ENCODE measurements at places on chromosomes 11 and 22.

GRCh38 chr11:1157341-1157644 is 460 bp upstream of the MUC5AC start:
- no peak for DNase-seq

DNA sequence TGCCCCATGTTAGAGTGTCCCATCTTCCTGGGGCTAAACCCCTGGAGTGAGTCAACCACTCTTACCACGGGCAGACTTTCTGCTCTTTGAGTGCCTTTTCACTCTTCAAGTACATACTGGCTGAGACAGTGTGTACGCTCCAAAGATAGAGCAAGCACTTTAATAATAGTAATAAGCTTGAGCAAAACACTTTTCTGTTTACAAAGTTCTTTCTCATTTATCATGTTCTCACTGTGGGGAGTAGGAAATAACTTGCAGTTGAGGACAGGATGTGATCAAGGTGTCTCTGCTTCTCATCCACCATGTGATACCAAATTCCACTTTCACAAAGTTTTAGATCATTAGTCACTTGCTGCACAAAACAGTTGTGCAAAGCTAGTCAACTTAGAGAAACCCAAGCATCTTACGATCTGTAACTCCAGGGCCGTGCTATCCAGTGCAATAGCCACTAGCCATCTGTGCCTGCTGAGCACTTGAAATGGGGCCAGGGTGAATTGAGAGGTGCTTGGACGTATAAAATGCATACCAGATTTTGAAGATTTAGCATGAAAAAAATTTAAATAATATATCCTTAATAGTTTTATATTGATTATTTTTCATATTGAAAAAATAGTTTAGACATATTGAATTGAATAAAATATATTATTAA is 135.3 kb downstream of the KIF18A start:
- DNase-seq = no peak

GRCh38 chr22:37498289-37498909 is 12.2 kb upstream of the MFNG start:
- DNase-seq = peak; percentile 82

- no peak for DNase-seq
Measured at GRCh38 chr11:1665313-1665712, 31.7 kb upstream of the KRTAP5-6 start.

DNA sequence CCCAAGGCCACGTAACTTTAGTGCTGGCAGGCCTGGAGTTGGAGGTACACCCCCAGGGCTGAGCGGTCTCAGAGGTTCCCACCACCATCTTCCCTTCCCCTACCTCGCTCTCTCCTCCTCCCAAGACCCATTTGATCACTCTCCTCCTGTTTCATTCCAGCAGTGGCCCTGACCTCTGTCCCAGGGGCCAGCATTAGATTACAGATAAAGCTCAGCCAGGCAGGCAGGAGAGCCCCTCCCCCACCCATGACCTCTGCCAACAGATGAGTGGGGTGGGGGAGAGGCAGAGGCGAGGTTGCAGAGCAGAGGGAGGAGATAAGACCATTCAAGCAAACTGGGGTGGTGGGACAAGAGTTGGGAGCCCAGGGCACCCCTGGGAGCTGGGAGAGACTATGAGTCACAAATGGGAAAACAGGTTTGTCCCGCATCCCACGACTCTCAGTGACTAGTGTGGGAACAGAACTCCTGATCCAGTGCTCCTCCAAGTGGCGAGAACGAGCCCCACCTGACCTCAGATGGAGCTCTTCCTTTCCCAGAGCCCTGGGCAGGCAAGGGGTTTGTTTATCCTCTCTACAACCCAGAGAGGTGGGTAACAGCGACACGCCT is 367.9 kb downstream of the MN1 start:
- DNase-seq = no peak

DNA sequence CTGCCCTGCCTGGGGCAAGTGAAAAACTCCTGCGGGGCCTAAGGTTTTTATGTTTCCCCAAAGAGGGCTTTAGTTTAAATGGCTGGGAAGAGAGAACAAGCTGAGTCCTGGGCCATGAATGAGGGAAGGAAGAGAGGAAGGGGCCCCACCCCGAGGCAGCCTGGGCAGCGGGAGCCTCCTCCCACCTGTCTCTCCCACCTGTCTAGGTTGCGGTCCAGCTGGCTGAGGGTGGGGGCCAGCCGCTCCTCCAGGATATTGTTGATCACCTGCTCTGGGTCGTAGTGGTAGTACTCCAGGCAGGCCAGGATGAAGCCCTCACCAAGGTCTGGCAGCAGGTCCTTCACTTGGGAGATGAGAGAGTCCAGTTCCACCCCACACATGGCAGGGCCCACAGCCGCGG is 34.6 kb downstream of the UQCR10 start:
- DNase-seq = no peak

DNA sequence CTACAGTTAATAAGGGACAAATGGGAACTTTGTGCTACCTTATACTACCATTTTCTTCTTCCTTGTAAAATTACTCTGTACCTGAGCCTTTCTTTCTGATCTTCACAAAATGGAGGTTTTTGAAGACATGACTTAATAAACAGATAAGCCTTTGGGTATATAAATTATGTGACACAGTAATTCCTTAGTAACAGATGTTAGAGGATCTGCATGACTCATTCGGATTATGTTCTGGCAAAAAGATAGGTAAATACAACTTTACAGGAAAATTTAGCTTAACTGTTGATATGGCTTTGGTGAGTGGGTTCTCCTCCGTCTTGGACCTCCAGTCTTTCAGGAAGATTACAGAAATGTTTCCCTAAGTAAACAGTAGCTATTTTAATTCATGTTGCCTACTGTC is 61.8 kb downstream of the BID start:
- no peak for DNase-seq

DNA sequence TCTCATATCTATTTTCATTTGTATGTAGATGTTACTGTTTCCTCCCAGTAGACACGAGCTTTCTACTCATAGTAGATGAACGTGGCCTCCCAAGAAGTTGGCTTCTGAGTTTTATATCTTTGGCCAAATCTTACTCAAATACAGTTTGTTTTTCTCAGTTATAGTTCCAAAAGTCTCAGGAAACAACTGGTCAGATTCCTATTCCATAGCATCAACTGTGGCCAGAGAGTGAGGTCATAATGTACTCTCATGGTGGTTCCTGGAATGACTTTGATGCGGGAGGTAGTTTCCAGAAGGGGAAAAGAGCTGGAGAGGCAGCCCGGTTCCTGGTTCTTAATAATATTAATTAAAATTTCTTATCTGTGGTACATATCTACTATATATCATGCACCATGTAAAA is 77.3 kb downstream of the SLC17A6 start:
- DNase-seq = no peak

- no peak for DNase-seq
Measured at GRCh38 chr11:76955459-76956114, 78.6 kb upstream of the B3GNT6 start.

GRCh38 chr22:26477341-26477731 is 6.2 kb downstream of the HPS4 start:
- no peak for DNase-seq

GRCh38 chr11:23283666-23284065 is 423.4 kb upstream of the CCDC179 start:
- DNase-seq = no peak

DNA sequence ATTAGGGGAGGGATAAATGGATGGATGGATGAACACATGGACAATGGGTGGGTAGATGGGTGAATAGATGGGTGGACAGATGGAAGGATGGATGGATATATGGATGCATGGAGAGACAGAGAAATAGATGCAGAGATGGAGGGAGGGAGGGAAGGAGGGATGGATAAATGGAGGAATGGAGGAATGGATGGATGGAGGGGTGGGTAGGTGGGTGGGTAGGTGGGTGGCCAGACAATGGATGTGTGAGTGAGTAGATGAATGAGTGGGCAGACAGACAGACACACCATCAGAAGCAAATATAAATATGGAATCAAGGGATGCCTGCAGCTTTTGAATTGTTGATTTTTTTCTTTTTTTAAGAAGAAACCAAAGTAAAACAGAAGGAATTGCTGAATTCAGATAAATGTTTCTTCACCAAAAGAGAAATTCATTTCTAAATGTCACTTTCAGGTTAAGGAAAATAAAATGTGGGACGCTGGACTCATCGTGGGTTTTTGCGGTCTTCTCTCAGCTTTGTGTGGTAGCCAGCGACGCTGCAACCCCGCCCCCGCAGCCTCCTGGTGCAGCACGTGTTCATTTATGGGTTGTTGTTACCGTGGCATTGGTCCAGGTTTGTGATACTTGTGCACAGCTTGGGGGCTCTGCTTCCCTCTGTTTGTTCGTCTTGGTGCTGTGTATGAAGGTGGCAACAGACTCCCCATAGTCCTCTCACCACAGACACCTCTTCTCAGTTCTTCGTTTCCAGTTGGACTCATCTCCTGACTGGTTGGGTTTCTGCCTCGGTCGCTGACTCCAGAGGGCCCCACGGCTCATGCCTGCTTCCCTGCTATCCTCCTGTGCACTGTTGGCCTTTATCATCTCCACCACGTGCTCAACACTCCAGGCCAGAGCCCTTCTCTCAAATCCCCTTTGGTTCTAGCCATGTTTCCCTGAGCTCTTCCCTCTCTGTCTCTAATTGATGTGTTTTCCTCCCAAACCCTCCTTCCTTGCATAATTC is 76.4 kb downstream of the CDKN1C start:
- DNase-seq = no peak

GRCh38 chr22:48452766-48453165 is 1374.9 kb downstream of the BRD1 start:
- DNase-seq = no peak

GRCh38 chr11:2142300-2142759 is 3.1 kb upstream of the IGF2 start:
- no peak for DNase-seq

DNA sequence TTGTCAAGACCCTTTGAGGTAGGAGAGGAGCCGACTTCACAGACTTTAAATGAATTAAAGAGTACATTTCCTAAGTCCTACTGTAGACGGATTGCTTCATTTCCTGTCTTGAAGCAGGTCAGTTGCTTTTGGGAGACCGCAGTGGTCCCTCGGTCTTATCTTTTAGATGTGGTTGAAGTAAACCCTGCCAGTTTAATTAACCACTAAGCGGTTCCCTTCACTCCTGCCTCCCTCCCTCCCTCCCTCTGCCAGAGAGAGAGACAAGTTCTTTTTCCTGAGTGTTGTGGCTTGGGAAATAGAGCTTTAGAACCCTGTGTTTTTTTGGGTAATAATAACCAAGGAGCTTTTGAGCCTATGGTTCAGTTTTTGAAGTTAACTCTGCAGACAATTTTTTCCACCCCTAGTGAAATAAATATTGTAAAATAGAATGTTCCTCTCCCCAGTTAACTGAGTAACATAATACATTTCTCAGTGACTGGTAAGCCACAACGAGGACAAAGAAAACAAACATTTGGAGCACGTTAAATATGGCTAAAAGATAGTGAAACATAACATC is 147.5 kb downstream of the LDLRAD3 start:
- no peak for DNase-seq

DNA sequence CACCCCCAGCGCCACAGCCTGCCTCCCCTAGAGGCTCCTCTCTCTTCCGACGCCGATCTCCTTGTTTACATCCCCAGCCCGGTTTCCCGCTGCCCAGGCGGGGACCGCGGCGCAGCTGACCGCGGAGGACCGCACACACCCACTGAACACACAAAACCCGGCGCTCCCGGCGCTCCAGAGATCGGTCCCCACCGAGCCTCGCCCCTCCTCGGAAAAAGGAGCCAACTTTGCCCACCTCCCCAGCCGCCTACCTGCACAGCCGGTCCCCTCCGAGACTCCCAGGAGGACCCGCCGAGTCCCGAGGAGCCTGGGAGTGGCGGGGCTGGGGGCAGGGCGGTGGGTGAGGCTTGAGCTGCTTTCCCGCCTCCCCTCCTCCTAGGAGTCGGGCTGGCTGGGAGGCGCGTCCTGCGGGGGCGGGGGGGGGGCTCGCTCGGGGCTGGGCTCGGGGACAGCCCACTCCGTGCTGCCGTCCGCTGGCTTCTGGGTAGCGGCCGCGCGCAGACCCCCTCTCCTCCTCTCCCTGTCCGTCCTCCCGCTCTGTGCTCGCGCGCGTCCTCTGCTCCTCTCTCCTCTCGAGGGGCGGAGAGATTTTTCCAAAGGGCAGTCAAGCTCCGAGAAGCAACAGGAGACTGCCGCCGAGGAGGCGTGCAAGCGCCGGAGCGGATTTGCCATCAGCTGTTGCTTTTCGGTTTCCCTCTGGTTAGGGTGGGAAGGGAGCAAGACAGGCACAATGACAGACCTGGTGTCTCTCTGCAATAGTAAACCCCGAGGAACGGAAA is at the start of gene FXYD6:
Gene FXYD6, minus strand, starts transcription at position 318 of the 779 bp plus-strand sequence. CDS start 33,882 bp downstream, outside the sequence.
- DNase-seq = peak; percentile 90

GRCh38 chr22:32752816-32753520 is 48.5 kb upstream of the TIMP3 start:
- DNase-seq = no peak

DNA sequence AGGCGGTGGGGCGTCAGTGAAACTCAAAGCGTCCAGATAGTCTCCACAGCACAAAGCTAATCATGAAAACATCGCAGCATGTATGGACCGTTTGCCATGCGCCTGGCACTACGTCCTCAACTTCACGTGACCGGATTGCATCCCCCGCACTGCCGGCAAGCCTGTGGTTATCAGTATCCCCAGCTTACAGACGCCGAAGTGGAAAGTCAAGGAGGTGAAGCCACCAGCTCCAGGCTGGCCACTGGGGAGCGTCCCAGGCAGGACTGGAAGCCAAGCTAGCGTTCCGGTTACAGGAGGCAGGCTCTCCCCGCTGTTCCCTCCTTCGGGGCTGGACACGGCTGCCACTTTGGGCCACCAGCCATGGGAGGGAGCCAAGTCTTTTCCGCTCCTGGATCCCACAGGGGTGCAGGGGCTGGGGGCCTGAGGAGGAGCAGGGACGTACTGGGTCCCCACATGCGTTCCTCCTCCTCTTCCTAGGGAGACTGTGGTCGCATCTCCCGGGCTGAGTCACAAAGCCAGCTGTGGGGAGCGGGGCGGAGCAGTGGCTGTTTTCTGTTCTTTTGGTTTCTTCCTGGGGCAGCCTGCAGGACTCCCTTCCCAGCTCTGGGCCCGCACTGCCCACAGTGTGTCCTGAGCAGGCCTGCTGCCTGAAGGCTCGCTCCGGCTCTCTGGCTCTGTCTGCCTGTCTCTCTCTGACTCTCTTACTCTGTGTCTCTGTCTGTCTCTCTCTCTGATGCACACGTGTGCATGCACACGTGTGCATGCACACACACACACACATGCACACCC is 4.3 kb upstream of the OSBPL5 start:
- peak; percentile 61 for DNase-seq

DNA sequence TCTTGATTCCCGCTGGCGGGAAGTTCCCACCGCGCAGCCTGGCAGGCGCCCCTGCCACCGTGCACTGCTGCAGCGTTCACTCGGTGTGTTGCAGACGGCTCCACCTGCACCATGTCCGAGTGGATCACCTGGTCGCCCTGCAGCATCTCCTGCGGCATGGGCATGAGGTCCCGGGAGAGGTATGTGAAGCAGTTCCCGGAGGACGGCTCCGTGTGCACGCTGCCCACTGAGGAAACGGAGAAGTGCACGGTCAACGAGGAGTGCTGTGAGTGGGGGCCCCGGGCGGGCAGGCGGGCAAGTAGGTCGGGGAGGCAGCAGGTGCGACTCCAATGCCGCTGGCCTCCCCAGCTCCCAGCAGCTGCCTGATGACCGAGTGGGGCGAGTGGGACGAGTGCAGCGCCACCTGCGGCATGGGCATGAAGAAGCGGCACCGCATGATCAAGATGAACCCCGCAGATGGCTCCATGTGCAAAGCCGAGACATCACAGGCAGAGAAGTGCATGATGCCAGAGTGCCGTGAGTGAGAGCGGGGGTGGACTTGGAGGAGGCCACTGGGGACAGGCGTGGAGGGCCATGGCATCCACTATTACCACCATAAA is 99.7 kb downstream of the RRAS2 start:
- no peak for DNase-seq

GRCh38 chr11:60281485-60281884 is 1.0 kb downstream of the MS4A4A start:
- no peak for DNase-seq

- no peak for DNase-seq
Measured at GRCh38 chr11:102226702-102227490, 90.4 kb upstream of the BIRC3 start.

Measured in ecto neural progenitor cell (in vitro differentiated cells).